SIG-M5 (cell line): ENCODE measurements at places on chromosomes 1 and 21.

- no peak for DNase-seq
Observed at GRCh38 chr1:201845331-201846083, 16.6 kb downstream of the IPO9 start.

DNA sequence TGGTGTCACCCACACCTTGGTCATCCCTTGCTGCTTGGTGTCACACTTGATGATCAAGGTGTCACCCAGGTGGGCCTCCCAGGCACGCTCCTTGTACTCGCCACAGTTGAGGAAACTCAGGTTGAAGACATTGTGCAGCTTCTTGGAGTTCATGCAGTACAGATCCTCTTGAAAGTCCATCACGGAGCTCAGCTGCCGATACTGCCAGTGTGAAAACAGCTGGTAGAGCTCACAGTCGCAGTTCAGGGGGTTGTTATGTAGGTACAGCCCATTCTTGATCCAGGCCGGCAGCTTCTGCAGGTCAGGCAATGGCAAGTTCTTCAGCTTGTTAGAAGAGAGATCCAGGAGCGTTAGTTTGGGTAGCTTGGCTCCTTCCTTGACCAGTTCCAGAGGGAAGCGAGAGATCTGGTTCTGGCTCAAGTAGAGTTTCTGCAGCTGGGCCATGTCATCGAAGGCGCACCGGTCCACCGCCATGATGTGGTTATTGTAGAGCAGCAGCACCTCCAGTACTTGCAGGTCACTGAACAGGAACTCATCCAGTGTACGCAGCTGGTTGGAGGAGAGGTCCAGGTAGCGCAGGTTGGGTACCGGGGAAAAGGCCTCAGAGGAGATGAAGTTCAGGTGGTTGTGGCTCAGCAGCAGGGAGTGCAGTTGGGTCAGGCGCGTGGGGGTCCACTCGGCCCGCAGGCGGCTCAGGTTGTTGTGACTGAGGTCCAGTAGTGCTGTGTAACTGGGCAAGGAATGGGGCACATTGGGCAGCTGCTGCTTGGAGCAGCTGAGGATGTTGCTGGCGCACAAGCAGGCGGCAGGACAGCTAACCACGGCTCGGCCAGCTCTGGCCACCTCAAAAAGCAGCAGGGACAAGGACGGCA, 1.3 kb downstream of the AMIGO1 start:
- DNase-seq: no peak

DNA sequence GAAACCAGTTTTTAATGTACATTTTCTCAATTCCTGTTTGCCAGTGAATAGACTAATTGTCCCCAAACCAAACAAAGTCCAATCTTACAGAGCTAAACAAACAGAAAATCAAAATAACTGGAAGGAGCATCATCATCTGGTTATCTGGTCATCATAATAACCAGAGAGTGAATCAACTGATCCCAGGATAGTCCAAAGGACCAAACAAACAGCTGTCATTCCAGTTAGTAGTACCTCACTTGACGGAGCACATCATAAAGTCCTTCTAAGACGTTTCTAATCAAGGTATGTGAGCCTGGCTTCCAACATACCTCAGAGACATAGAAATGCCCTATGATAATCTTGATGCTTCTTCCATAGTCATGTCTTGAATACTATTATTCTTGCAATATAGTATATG, 240.5 kb downstream of the LTN1 start:
- no peak for DNase-seq

DNA sequence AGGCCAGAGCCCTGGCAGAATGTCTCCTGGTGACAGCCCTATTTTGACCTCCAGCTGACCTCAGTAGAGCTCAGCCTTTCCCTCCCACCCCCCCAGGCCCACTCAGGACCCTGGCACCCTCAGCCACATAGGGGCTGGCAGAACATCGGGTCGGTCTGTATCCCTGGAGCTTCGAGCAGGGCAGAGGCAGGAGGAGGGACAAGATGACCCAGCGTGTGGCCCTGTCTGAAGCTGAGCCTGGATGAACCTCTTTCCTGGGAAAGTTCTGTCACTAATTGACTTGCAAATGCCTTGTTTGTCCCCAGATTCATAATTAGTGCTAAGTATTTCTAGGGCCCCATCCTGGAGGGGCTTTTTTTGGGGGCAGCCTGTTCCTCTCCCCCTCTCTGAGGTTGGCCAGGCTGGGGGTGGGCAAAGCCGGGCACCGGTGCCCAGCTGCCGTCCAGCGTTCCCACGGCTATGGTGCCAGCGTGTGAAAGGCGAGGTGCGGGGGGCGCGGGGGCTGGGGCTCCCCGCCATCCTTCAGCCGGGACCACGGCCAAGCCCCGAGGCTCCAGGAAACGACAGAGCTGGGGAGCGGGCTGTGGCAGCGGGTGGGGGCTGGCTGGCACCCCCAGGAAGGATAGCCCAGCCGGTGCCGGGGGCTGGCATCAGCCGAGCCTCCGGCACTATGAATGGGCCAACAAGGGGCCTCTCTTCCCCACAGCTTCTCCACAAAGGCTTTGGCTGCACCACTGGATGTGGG, 31.4 kb downstream of the RHBG start:
- DNase-seq: no peak

- no peak for DNase-seq
Observed at GRCh38 chr1:94804442-94804837, 15.7 kb upstream of the SLC44A3 start.

DNA sequence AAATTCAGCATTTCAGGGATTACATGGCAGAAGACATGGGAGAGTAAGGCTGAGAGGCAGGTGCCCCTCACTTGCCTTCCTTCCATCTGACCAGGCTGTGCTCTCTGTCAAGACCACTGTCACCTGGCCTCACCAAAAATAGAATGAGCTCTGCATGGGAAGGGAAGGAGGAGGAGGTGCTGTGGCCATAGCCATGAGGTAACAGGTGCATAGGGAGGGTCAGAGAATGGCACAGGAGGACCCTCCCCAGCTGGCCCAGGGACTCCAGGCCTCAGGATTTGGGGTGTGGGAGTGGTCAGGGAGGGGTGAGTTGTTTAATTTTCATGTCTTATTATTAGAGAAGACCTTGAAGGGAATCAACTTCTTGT, 192.3 kb downstream of the FCRL5 start:
- no peak for DNase-seq

GRCh38 chr21:38979271-38980121, 173.8 kb downstream of the ETS2 start:
- no peak for DNase-seq
